ENCODE measurements at places on chromosomes 3 and 15.
A peak's percentile ranks its signal among the peaks of the same experiment; 100 is the strongest.

GRCh38 chr3:56673781-56674457 is 9.1 kb downstream of the TASOR start:
- no peak for DNase-seq

GRCh38 chr3:36993326-36994283 is at the start of gene MLH1:
MLH1 (plus strand) TSS chr3:36993518; CDS start chr3:36993548, 30 bp downstream.
- peak; percentile 94 for DNase-seq

GRCh38 chr3:46609944-46610722 is 2.2 kb upstream of the FAM240A start:
- DNase-seq: no peak

DNA sequence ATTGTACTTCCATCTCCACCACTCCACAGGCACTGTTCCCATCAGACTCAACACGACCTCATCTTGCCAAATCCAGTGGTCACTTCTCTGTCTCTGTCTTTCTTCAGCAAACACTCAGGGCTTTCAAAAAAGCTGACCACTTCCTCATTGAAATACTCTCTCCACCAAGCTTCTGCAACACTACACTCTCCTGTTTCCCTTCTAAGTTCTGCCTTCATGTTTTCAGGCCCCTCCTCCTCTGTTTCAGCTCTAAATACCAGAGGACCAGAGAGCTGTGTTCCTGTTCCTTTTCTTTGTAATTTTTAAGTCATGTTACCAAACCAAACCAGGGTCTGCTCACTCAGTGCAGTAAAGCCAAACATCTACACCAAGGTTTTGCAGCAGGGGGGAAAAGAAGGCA is 33.8 kb upstream of the ACP3 start:
- DNase-seq: no peak

DNA sequence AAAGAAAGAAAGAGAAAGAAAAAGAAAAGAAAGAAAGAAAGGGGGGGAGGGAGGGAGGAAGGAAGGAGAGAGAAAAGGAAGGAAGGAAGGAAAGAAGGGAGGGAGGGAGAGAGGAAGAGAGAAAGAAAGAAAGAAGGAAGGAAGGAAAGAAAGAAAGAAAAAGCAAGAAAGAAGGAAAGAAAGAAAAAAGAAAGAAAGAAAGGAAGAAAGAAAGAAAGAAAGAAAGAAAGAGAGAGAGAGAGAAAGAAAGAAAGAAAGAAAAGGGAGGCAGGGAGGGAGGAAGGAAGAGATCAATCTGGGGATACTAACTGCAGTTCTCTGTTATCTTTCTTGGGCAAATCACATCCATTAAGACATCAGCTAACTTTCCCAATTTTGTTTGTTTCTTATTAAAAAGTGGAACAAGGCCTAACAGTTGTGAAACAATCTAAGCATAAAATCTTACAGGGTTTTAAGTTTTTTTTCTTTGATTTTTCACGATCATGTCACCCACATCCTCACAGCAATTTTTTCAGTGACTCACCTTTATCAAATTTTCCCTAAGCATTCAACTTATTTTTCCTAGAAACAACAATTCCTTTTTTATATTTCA is 36.8 kb downstream of the TBC1D2B start:
- DNase-seq: no peak

GRCh38 chr3:53550005-53550620 is 55.7 kb downstream of the CACNA1D start:
- no peak for DNase-seq

DNA sequence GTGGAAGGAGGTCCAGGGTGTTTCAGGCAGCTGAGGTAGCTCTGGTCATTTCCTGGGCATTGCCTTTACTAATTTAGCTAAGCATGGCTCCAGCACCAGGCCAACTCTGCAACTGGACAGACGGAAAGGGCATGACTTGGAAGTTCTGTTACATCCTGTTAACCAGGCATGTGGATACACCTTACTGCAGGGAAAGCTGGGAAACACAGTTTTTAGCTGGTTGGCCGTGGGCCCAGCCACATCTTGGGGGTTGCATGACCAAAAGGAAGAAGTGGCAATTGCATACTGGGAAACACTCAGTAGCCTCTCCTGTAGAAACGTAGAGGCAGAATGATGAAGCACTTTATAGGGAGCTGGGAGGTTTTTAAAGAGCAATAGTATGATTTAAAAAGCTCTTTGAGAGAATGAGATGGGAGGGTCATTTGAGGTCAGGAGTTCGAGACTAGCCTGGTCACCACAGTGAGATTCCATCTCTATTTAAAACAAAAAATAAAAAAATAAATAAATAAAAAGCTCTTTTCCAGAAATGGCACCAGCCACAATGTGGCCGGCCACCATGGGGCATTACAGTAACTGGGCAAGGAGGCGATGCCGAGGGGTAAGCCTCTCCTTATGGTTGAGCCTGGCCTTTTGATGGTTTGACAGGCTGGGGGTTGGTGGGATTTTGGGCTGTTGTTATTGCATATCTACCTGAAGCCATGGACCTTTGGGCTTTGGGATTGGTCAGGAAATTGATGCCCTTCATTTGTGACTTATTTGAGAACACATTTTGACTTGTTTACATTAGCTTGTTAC is 28.6 kb downstream of the TRAK1 start:
- DNase-seq: no peak

GRCh38 chr3:158976966-158977365 is 175.1 kb downstream of the MFSD1 start:
- no peak for DNase-seq

GRCh38 chr15:35979608-35980007 is 433.6 kb upstream of the DPH6 start:
- no peak for DNase-seq

GRCh38 chr15:35559683-35560082 is 13.7 kb upstream of the DPH6 start:
- DNase-seq: no peak

DNA sequence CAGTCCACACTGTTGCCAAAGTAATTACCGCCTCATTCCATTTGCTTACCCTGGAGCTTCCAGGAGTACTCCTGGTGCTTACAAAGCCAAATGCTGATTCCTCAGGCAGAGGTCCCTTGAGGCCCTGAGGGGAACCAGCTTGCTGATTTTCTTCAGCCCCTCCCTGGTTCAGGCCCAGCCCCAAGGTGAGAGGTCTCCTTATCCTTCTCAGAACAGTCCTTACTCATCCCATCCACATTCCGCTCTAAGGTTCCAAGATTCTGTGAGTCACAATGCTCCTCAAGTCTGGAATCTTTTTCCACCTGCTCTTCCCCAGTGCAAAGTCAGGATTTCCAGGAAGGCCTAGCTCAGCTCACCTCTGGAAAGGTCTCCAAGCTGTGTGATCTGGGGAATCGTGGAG is 1.8 kb upstream of the ATP10A start:
- DNase-seq: no peak

- DNase-seq: no peak
These were observed 47.3 kb upstream of the PHLDB2 start for GRCh38 chr3:111811811-111812210.

GRCh38 chr3:57053122-57053521 is 7.3 kb upstream of the SPATA12 start:
- no peak for DNase-seq

GRCh38 chr15:30985081-30985531 is 6.3 kb downstream of the MTMR10 start:
- no peak for DNase-seq

DNA sequence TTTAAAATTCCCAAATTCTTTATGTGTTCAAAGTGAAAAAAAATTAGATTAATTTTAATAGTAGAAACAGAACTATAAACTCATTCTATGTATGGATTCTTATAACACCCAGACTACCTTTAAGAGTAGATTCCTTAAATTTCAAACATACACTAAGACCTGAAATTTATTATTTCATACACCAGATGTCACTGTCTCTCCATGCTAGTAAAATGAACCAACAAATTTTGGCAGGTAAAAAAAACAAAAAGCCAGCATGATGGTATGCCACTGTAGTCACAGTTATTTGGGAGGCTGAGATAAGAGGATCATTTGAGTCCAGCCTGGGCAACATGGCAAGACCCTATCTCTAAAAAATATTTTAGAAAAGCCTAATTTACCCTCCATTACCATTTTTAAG is 461.3 kb upstream of the NAALADL2 start:
- no peak for DNase-seq

- no peak for DNase-seq
These were observed 37.5 kb upstream of the CHST2 start for GRCh38 chr3:143081844-143082778.

Measured in activated T-helper 1 cell treated with anti-CD3 and anti-CD28 coated beads, Interleukin-2, amount 50 U/mL, for 16 hours (primary cell).